CD4-positive, alpha-beta T cell treated with Interleukin-1 beta for 1 hour (primary cell): ENCODE measurements at places on chromosomes 7 and 10.

GRCh38 chr10:119609516-119609915 lies 12.8 kb upstream of the TIAL1 start:
- no peak for DNase-seq

GRCh38 chr7:48350515-48350914 lies 179.3 kb downstream of the ABCA13 start:
- no peak for DNase-seq

DNA sequence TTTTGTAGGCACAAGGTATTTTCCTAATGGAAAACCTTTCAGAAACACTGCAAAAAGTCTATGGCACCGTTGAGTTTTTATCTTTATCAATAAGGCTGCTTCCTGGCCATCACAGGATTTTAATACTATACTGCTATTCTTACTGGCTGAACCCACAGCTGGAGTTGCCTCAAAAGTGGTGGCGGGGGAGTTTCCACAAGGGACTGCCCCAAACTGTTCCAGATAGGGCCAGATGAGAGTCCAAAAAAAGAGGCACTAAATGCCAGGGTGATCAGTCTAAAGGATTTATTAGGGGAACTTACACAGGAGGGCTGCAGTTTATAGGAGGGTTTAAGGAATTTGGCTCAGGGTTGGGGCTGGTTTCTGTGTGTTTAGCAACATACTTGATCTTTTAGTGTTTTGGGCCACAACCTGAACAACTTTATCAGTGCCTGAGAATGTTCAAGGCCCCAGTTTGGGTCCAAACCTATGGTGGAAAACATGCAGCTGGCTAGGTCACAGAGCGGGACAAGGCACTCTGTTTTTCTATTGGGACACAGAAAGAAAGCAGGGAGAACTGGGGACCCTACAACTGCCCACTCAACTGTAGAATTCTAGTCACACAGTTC lies 41.4 kb downstream of the STAM start:
- DNase-seq, result peak; percentile 9

DNA sequence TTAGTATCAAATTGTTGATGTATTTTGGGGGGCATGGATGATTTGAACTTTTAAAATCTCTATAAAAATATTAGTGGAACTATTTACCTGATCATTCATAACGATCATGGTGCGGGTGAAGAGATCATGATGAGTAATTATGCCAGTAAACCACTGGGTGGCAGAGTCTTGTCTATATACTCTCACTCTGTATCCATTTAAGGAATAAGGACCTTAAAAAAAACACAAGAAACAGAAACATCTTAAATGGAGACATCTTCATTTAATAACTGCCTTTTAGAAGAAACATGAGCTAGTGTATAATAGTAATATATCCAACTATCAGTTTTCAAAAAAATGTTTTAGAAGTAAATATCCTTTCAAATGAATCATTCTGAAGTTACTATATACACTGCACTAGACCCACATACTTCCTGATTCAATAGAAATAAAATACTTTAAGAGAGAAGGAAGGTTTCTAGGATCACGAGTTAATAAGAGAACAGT lies 84.0 kb downstream of the NRBF2 start:
- peak; percentile 71 for DNase-seq

DNA sequence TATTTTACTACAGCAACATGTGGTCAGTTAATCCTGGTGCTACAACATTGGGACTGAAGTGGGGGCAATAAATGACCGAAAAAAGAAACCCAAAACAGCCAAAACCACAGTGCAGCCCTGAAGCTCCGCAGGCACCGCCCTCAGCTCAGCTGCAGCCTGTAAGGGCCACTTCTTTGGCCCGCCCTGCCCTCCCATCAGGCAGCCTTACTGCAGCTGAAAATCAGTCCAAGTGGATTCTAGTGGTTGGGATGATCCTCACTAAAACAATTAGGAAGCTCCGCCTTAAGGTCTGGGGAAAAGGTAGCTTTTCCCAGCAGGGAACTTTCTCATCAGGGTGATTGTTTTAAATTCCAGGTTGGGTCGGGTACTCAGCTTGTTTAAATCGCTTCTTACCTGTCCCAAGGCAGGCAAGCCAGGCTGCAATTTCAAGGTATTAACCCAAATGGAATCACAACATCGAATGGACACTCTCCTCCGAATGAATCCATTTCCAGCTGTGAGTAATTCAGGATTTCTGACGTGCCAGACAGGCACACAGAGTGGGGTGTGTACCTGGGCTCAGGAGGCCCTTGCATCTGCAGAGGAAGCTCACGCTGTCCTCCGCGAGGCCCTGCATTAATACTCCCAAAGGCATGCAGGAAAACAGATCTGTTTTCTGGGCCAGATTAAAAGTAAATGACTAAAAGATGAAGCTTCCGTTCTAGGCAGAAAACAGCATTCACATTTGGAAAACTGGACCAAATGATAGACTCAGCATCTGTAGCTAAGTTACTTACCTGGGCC lies 104.3 kb downstream of the CREB5 start:
- no peak for DNase-seq

DNA sequence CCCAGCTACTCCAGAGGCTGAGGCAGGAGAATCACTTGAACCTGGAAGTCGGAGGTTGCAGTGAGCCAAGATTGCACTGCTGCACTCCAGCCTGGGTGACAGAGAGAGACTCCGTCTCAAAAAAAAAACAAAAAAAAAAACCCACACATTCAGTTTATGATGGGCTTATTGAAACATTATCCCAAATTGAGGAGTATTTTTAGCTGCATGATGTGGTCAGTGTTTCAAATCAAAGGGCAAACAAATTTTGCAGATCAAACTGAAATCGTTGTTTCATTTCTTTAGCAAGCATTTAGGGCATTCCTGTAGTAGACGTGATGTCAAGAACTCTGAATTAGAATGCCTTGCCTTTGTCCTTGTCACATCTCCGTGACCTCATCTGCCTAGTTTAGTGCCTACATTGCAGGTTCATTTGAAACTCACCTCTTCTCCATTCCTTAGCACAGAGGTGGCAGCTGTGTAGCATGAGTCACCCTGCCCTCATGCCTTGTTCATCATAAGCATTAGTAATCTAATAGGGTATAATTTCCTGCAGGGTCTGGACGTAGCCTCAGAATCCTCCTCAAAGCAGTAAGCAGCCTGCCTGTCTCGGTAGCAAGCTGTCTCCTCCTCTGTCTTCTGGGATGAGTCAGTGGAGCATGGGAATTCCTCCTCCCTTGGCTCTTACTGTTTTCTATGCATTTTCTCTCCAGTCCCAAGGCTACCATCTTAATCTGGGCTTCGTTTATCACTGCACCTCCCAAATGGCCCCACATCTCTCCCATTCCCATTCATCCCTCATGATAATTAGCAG lies 73.8 kb downstream of the CUL1 start:
- DNase-seq, result no peak

GRCh38 chr7:132464740-132465139 lies 111.5 kb downstream of the PLXNA4 start:
- no peak for DNase-seq

GRCh38 chr10:67935223-67935622 lies 50.8 kb downstream of the SIRT1 start:
- no peak for DNase-seq

DNA sequence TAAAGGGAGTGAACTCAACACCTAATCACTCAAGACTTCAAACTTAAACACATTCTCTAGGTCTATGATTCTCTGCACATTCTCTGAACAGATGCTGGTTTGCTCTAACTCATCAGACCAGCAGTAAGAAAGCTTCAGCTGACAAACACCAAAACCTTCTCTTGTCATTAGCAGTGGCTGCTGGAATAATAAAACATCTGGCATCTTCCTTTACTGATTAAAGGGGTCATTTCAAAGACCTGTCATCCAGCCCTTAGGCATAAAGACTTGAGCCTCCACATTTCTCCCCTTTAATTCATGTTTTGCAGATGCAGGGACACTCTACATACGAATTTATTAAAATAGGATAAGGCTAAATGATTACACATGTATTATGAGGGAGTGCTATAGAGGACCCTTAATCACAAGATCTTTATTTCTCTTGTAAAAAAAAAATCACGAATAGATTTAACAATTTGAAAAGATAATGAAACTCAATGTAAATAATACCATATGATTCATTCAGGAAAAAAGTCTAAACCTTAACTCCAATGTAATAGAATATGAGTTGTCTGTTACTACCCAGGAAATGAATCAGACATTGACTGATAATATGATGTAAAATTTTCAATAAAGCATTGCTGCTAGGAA lies 152.4 kb upstream of the GNAI1 start:
- no peak for DNase-seq

DNA sequence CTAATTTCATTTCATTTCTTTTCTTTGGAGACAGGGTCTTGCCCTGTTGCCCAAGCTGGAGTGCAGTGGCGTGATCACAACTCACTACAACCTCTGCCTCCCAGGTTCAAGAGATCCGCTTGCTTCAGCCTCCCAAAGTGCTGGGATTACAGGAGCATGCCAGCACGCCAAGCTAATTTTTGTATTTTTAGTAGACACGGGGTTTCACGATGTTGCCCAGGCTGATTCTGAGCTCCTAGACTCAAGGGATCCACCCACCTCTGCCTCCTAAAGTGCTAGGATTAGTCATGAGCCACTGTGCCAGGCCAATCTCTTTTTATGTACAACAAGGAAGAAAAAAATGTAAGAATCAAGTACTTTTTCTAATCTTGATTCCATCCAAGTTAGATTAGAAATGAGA lies 10.7 kb upstream of the KMT2E start:
- DNase-seq, result no peak

DNA sequence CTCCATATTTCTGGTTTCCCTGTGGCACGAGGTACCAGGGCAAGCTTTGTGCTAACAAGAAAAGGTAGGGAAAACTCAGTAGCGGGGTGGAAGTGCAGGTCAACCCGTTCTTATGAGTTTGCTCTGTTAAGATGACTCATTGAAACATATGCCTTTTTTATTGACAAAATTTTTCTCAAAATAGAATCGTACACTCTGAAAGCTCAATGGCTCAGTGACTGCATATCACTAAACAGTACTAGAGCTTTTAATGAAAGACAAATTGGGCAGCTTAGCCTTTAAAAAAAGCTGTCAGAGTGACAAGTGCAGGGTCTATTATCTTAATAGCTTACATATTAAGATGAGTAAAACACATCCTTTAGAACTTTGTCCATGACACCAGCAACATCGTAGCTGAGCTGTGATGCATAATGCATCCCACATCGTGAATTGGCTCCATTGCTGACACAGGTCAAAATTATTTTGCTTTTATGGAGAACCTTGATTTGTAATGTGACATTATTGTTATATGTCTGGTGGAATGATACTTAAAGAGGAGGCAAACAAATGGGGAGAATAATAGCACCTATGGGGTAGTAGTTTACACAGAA lies 264.4 kb downstream of the ETV1 start:
- DNase-seq, result no peak

GRCh38 chr7:46633200-46633599 lies 712.1 kb upstream of the IGFBP3 start:
- DNase-seq, result no peak

DNA sequence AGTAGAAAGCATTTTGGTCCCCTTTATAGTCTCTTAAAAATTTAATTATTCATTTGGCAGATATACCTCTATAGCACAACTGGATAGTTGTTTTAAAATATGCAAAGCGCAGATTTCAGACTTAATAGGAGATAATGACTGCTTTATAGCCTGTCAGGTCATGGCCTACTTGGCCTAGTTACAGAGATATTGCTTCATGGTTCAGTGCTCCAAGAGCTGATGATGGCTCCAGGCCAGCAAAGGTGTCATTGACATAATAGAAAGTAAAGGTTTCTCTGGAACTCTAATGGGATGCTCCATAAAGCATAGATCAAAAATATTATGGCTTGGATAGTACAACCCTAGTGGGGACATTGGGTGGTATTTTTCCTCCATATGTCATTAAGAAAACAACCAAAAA lies 285.7 kb downstream of the NXPH1 start:
- no peak for DNase-seq

DNA sequence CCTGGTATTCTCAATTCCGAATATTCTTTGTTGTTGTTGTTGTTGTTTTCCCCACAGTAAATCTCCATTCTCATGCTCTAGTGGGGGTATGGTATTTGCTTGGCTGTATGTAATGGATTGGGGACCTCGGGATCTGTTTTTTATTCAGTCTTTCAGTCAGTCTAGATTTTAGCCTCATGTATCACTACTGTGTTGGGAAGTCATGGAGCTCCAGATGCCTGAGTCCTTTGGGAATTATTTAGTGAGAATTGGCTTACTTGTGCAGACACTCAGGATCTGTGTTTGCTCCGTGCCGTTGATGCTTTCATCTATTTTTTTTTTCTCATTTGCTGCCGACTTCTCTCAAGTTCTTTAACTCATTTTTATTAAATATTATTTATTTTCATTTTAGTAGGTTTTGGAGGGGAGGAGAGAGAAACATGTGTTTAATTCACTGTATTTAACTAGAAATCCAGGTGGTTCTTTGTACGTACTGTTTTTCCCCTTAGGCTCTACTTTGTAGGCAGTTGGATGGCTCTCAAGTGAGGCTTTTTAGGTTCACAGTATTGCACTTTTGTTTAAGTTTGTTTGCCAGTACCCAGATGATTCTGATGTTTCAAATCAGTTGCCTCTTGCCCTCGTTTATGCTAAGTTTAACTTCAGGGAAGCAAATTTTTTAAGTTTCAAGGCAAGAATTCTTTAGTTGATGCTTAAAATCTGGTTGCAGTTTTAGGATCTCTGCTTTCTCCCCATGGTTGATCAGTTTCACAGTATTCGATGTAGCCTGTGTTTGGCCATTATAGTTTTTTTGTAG lies 36.9 kb downstream of the ZNRF2 start:
- DNase-seq, result no peak

DNA sequence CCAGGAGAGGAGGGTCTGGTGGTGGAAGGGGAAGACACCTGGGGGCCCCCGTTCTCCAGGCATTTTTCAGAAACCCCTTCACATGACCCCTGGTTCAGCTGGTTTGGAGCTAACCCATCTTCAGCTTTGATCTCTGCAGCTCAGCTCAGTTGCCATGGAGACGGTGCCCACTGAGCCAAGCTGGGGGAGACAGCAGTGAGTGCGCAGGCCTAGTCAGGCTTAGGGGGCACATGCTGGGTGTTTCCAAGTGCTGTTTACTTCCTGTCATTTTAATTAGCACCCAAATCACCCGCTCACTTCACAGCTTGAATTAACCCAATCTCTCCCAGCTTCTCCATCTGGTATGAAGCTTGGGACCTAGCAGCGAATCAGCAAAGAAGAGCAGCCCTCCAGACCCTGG lies 9.0 kb downstream of the SPOCK2 start:
- peak; percentile 81 for DNase-seq

- DNase-seq, result no peak
These were observed 550.2 kb downstream of the KCNMA1 start for GRCh38 chr10:77087366-77087765.

- peak; percentile 60 for DNase-seq
These were observed 37.4 kb upstream of the OPALIN start for GRCh38 chr10:96395931-96396877.

GRCh38 chr7:1210321-1210978 lies 22.2 kb upstream of the UNCX start:
- no peak for DNase-seq

DNA sequence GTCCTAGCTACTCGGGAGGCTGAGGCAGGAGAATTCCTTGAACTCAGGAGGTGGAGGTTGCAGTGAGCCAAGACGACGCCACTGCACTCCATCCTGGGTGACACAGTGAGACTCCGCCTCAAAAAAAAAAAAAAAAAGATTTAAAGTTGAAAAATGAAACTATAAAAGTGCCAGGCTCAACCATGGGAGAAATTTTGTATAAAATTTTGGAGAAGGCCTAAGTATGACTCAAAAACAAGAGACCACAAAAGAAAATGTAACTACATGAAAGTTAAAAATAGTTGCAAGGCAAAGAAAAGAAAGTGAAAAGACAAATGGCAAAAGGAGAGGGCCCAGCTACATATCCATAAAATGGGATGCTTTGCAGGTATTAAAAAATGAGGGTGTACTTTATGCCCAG lies 104.1 kb downstream of the ARHGAP22 start:
- DNase-seq, result no peak

- no peak for DNase-seq
These were observed 346.9 kb upstream of the PRKCQ start for GRCh38 chr10:6926971-6927370.

- DNase-seq, result no peak
These were observed 493.6 kb downstream of the PTPRN2 start for GRCh38 chr7:158094046-158094445.
